ENCODE measurements at places on chromosomes 5 and 9.
A peak's percentile ranks its signal among the peaks of the same experiment; 100 is the strongest.

- DNase-seq: no peak
Measured at GRCh38 chr9:91913986-91914385, 36.0 kb downstream of the ROR2 start.

- DNase-seq: no peak
Measured at GRCh38 chr9:28930766-28931165, 1357.5 kb upstream of the C9orf72 start.

GRCh38 chr5:5583832-5584231 is 161.4 kb downstream of the ICE1 start:
- DNase-seq: no peak

GRCh38 chr5:142767911-142768310 is 2.3 kb upstream of the ARHGAP26 start:
- no peak for DNase-seq

DNA sequence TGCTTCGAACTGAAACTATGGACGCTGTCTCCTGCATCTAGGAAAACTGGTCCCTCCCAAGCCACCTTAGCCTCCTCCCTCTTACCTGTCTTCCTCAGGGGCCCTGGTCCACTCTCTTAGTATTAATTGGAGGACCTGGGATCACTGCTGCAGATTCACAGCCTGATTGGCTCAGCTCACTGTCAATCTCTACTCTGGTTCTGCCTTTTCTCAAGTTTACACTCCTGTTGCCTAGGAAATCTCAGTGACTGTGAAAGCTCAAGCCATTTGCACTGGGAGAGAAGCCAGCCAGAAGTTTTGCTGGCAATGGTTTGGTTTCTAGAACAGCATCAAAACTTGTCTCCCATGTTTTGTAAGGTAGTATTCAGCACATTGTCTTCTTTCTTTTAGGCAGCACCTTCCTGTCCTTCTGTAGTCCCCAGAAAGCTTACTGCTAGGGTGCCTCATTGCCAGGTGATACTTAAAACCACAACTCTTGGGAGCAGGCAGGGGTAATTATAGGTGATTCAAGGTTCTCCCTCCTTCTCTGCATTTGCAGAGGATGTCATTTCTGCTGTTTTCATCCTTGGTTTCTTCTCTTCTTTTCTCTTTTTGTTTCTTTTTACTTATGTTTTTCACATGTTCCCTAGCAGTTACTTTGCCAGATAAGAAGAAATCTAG is at the start of gene CAPSL:
CAPSL (minus strand) TSS at position 55 of the 660 bp plus-strand sequence. CDS start 17,502 bp downstream, outside the sequence.
- no peak for DNase-seq

- no peak for DNase-seq
Measured at GRCh38 chr9:135526089-135526729, 5.0 kb downstream of the LCN1 start.

DNA sequence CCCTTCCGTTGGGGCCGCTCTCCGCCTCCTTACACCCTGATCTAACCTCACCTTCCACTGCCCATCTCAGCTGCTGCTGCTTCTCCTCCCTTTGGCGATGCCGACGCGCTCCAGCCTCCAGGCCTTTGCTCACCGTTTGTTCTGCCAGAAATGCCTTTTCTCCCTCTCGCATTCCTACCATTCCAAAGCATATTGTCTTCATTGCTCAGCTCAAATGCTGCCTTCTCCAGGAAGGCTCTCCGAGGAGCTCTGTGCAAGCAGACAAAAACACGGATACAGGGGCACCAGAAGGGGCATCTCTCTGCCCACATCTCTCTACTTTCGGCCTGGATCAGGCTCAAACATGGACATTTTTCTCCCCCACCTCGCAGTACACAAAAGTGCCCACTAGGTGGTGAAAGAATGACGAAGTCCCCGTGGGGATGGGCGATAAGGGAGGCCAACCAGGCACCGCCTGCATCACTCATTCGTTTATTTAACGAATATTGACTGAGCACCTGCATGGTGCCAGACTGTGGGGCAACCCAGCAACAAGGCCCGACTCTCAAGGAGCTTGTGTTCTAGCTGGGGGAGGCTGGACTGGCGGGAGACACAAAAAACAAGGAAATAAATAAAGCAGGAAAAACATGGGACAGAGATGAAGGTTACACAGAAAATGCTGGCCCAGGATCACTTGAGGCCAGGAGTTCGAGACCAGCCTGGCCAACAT is 7.3 kb upstream of the GRHPR start:
- peak; percentile 73 for DNase-seq

DNA sequence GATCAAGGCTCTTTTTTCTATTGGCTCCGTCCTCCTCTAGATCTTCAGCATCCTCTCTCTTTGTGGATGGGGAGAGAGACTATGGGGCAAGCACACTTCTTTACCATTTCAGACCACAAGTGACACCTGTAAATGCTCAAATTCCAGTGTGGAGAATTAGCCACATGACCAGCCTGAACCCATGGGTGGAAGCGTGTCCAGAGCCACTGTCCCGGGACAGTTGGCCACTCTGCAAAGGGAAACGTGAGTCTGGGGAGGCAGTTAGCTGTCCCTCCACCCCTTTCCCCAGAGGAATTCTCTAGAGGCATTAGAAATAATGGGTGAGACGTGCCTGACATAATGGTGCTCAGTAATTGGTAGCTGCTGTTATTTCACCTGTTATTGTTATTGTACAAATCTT is 40.9 kb downstream of the AMBP start:
- no peak for DNase-seq

DNA sequence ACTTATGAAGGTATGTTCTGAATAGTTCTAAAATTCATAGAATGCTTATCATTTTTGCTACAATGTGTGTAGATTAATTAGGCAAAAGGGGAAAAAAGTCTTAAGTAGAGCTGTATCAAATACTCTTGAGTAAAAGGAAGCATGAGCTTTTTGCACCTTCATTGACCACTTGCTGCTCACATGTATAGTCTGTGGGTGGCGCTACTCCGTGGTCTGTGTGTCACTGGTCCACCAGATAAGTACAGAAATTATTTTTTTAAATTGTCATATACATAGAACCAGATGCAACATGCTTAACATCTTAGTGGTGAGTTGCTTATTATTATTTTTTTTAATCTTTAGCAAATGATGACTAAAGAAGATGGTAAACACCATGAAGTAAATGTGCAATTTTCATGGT is 130.2 kb downstream of the MAN2A1 start:
- DNase-seq: no peak

DNA sequence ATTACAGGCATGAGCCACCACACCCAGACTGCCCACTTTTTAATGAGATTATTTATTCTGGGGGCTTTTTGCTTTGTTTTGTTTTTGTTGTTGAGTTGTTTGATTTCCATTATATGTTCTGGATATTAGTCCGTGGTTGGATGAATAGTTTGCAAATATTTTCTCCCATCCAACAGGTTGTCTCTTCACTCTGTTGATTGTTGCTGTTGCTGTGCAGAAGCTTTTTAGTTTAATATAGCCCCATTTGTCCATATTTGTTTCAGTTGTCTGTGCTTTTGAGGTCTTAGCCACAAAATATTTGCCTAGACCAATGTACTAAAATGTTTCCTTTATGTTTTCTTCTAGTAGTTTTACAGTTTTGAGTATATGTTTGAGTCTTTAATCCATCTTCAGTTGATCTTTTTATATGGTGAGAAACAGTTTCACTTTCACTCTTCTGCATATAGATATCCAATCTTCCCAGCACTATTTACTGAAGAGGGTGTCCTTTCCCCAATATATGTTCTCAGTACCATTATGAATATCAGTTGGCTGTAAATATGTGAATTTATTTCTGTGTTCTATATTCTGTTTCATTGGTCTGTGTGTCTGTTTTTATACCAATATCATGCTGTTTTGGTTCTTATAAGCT is 30.2 kb upstream of the TBCA start:
- DNase-seq: no peak

DNA sequence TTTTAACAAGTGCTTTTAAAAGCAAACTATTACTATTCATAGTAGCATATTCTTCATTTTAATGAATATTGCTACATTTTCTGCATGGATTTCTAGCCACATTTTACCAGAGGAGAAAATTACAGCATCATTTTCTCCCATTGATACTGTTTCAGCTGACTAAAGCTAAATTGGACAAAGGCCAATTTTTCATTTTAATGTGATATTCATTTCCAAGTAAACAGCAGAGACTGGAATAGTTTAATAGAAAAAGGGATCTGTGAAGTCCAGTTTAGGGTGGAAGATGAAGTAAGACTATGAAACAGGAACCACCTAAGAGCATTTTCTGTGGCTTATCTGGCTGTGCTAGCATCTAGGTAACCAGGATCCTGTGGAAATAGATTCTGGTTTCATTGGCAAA is 128.1 kb downstream of the GIN1 start:
- no peak for DNase-seq

DNA sequence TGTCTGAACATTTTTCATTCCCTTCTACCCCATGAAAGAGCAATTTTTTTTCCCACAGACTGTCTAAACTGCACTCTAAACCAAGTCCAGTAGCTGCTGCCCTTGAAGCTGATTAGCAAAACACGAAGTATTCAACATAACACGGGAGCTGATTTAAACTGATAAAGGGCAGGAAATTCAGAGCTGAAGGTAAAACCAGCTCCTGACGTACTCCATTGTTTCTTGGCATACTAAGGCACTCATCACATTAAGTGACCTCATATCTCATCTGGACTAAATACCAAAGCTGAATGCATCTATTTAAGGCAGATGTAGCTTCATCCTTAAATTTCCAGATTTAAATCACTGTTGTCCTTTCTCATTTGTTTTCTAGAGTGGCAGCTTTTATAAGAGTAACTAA is 12.0 kb downstream of the GDF9 start:
- no peak for DNase-seq

DNA sequence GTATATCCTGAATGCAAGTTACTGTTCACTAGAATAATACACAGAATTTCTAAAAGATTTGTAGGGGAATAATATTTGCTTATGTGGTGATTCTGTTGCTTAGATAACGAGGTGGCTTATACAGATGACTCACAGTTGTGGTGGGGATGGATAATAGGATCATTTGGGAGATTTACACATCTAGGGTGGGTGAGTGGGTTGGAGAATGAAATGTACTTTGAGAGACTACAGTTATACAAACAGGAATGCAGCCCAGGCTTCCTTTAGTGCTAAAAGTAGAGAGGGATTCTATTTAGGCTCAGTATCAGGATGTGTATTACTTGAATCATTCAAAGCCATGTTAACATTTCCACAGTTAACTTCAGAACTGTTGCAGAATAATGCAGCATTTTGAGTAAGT is 1.8 kb downstream of the CTXN3 start:
- DNase-seq: no peak

DNA sequence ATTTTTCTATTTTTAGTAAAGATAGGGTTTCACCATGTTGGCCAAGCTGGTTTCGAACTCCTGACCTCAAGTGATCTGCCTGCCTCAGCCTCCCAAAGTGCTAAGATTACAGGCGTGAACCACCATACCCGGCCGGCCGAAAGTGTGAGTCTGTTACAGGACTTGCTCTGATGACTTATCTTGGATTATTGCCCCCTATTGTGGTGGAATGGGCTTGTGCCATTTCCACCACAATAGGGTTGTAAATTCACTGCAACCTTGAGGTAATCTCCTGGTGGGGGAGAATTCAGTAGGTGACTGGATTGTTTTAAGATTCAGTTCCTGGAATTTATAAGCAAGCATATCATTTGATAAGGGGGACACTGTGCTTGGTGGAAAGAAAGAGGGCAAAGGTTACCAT is 15.0 kb upstream of the HMGCR start:
- no peak for DNase-seq

GRCh38 chr5:164360589-164360988 is 855.2 kb downstream of the MAT2B start:
- no peak for DNase-seq

- DNase-seq: no peak
Measured at GRCh38 chr9:76866689-76867088, 39.2 kb downstream of the PRUNE2 start.

- DNase-seq: no peak
Measured at GRCh38 chr9:114287001-114287762, 35.7 kb upstream of the ORM1 start.

DNA sequence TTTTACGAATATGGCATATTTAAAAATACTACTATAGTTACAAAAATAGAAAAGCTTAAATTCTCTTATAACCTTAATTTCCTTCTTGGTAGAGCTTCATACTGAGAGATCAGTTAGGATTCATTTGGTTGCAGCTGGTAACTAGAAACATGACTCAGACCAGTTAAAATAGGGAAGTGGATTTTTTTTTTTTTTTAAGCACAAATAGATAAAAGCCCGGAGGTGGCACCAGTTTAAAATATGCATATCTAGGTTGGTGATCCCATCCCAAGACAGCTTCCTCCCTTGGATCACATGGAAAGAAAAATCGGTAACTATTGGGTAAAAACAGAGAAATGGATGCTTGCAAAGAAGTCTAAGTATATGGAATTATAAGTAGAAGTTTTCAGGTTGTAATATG is 1634.3 kb downstream of the MAT2B start:
- DNase-seq: no peak

- no peak for DNase-seq
Measured at GRCh38 chr9:124078641-124079040, 67.1 kb downstream of the LHX2 start.

DNA sequence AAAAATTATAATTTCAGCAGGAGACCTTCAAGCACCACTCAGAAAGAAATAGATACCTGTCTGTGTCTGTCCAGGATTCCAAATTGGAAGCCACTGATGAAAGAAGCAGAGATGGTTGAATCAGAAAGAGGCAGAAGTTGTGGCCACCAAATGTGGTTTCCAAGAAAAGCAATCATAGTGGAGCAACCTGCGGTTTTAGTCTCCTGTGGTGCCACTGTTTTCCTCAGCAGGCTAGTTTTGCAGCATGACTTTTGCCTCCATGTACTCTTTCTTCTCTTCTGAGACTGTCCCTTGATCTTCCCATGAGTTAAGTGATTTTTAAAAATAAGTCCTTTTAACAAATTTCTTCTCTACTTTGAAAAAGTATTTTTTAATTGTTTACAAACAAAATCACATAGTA is 535.8 kb downstream of the CYLC2 start:
- DNase-seq: no peak

DNA sequence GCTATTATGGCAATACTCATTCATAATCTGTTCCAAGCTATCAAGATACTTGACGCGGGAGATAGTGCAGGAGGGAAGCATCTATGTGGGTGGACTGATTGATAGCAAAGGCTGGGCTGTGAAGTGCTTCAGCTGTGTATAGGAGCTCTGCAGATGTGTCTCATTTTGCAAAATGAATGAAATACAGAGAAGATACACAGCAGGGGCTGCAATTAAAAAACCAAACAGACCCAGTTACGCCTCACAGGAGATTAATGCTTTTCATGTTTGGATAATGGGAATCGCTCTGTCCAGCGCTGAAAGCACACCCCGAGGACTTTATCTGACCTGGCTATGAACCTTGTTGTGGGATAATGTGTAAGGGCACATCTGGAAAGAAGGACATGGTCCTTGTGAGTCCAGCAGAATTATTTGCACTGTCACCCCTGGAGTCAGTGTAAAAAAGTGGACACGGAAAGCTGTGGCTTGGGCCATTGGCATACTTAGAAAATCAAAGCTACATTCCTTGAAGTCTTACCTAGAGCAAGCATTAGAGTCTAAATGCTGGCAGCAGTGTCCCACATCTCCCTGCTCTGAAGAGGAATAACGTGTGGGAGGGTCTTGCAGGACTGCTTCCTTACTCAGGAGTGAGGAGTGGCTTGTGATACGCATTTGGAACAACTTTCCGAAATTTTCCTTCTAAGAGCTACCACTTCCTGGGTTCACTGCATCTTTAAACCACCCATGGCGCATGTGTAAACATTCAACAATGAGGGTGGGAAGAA is 2.6 kb downstream of the SH3RF2 start:
- no peak for DNase-seq

GRCh38 chr5:9715891-9716335 is 85.8 kb upstream of the TAS2R1 start:
- DNase-seq: no peak

Data from globus pallidus (tissue), 1 donor.